GF-D8 (cell line): ENCODE measurements at places on chromosomes 2 and 18.
A peak's percentile ranks its signal among the peaks of the same experiment; 100 is the strongest.

DNA sequence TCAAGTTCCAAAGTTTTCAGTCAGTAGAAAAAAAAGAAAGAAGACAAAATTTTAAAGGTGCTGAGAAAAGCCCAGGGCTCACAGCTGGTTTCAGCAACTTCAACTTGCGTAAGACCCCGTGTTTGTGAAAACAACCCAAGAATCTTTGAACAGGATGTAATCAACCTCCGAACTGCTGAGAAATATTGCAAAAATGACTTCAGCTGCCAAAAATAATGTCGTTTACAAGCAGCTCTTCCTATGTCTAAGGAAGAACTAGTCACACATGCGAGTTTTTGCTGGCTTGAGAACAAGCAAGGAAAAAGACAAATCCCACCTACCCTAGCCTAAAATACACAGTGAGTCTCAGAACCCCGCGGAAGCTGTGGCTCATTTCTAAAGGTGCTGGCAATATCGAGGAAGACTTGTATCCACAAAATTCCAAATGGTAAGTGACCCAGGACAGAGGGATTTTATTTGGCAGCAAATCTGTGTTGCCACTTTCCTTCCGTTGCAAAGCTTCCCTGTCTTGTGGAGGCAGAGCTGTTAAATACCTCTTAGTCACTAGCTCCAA is 59.8 kb upstream of the SLC8A1 start:
- DNase-seq = no peak

- DNase-seq = no peak
Measured at GRCh38 chr18:7877609-7878008, 310.5 kb downstream of the PTPRM start.

DNA sequence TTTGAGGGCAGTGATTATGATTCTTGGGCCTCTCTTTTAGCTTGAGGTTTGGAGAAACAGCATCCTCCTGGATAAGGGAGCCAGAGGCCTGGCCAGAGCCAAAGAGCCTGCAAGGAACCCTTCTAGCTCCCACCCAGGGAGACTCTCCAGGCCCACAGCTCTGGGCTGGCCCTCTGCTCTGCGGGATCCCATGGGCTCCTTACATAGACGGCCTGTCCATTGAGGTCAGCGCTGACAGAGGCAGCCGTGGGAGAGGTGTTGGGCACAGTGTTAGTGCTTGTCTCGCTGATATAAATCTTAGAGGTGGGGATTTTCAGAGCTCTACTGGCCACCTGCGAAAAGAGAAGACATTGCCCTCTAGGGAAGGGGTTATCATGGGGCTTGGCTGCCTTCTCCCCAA is 67.2 kb downstream of the XDH start:
- DNase-seq = no peak

- no peak for DNase-seq
Measured at GRCh38 chr2:173271825-173272224, 82.8 kb upstream of the CDCA7 start.

GRCh38 chr2:70496819-70497218 is 56.8 kb downstream of the TGFA start:
- no peak for DNase-seq

GRCh38 chr2:32768387-32769174 is 140.7 kb downstream of the TTC27 start:
- DNase-seq = peak; percentile 69

DNA sequence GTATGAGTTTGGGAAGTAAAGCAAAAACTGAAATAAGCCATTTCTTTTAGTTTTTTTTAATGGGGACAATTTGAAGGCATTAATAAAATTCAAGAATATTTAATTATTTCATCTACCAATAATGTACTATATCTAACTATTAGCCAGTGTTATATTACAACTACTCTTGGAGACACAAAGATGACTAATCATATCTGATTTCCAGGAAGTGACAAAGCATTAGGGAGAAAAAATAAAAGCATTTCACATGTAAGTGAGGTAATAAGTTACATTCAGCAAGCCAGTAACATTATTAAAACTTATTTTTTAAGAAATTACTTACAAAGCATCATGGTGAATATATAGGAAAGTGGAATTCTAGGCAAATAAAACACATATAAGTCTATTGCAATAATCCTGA is 781.3 kb upstream of the NRXN1 start:
- DNase-seq = no peak

DNA sequence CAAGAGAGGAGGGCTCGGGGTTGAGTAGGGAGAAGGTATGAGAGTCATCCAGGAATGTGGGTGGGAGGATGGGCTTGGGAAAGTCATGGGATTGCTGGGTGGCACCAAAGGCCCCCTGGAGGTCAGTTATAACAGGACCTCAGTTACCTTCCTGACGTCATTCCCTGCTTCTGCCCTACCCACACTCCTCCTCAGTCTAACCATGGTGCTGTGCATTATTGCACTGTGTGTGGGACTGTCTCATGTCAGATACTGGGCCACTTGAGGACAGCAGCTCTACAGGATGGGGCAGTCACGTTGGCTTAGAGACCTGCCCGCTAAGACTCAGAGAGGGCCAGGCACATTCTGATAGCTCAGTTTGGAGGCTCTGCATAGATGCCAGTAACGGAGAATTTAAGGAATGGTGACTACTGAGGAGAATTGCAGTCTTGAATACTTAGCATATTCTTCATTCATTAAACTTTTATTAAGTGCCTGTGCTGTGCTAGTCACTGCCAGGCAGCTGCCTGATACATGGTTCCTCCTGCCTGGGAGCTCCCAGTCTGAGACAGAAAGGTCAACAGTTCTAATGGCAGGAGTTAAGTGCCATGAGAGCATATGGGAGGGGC is 90.5 kb downstream of the LAMA3 start:
- DNase-seq = no peak

GRCh38 chr2:226581661-226582060 is 218.0 kb downstream of the IRS1 start:
- DNase-seq = no peak
